ENCODE measurements at places on chromosomes 5 and 9.

GRCh38 chr5:107469485-107470294, 201.0 kb downstream of the EFNA5 start:
- DNase-seq = no peak

DNA sequence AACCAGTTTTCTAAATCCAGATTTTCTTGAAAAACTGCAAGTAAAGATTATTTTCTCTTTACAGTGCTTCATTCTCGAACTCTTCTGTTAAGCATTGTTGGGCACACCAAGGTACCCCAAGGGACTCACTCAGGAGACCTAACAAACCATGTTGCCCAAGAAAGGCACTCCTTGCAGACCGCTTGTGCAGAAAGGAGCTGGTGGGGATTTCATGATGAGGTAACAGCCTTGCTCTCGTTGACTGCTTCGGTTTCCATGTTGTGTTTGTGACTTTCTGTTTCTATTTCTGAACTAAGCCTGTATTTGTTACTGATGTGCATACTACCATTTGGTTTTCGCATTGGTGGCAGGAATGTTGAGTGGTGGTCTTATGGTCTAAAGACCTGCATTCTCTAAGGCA, 266.6 kb upstream of the DAP start:
- DNase-seq = no peak

DNA sequence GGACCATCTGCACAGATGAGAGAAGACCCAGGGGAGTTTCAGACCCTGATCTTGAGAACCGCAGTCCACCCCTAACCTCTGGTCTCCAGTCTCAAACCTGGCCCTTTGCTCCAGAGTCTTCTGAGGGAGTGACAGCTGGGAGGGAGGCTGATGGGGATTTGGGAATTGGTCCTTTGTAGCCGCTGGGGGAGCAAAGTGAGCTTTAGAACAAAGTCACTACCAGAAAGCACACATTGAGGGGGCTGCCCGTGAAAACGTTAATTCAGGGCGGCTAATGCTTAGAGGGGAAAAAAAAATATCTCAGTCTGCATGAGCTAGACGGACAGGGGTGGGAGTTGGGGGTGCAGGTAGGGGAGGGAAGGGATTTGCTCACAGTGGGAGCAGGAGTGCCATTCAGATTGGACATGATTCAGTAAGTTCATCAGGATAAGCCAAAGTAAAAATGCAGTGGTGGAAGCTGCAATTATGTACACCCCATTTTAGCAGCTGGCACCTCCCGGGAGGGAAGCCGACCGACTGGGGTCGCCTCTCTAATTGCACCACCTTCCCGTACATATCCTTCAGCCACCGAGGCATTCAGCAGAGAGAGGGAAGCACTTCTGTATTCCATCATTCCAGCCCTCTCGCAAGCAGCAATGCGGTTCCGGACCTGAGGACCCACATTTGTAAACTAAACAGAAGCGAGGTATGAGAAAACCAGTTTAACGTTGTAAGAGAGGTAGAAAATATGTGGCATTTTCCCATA, 123.4 kb upstream of the RETREG1 start:
- no peak for DNase-seq

DNA sequence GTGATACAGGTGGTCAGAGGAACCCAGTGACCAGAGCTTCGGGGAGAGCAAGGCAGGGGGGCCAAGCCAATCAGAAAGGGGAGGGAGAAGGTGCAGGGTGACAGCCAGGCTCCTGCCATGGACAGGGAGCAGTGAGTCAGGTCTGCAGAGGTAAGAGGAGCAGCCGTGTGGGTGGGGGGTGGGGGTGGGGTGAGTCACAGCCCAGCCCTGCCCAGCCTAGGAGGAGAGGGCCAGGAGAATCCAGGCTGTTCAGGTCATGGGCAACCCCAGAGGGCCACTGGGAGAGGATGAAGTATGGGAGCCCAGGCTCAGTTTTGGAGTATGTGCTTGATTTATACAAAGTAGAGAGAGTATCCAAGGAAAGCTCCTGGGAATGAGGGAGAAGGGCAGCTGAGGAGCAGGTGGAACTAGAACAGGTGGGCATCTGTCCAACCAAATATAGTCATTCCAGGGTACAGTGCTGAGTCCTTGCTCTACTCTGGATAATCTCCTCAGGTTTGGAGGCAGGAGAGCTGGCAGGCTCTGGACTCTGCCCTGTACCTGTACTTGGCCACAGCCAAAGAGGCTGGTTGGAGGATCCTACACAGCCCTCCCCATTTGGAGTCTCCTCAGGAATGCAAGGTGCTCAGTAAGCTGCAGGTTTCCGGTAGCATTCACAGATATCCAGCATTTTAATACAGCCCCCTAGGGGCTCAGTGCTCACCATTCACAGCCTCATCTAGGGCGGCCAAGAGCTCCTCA, 1.6 kb downstream of the HBEGF start:
- no peak for DNase-seq

All from breast epithelium (tissue), 4 donors.